NCI-H1417 (cell line): ENCODE measurements at places on chromosomes 1 and 21.

- DNase-seq = no peak
Observed at GRCh38 chr1:219520241-219520640, 92.7 kb downstream of the ZC3H11B start.

GRCh38 chr1:179300112-179300511 lies 6.5 kb downstream of the SOAT1 start:
- no peak for DNase-seq

DNA sequence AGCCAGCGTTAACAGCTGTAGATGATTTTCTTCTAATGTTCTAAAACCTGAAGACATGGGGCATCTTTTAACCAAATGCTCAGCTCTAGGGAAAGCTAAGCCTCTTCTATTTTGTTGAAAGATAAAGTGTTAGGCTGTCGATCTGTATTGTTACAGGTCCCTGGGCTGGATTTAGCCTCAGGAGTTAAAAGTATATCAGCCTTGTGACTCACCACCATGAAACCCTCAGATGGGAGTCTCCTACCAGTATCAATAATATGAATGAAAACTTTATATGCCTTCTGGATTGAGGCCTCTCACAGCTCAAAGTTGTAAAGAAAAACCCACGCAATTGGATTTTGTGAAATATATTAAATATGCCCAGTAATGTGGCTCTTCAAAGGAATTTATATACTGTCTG lies 231.6 kb downstream of the FGGY start:
- no peak for DNase-seq

DNA sequence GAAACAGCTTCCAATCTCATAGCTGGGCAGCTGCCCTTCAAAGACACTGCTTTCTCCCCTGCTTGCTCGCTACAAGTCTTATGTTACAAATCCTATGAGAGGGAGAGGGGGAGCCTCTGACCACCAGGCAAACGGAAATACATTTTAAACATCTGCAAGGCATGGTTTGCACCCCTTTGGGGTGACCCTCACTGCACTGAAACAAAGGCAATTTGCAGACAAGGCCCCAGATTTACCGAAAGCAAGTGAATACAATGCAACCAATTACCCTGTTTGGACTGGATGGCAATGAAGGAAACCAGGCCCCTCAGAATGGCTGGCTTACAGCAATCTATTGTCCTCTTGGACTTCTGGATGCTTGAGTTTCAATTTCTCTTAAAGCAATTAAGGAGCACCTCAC lies 11.8 kb upstream of the ATP13A2 start:
- DNase-seq = no peak

GRCh38 chr1:197857477-197857876 lies 45.0 kb upstream of the C1orf53 start:
- DNase-seq = no peak
